ENCODE measurements at places on chromosomes 11 and 22.

GRCh38 chr22:29353286-29353685 lies 35.1 kb downstream of the AP1B1 start:
- no peak for DNase-seq

- no peak for DNase-seq
These were observed 531 bp downstream of the PIM3 start for GRCh38 chr22:49961005-49961600.

DNA sequence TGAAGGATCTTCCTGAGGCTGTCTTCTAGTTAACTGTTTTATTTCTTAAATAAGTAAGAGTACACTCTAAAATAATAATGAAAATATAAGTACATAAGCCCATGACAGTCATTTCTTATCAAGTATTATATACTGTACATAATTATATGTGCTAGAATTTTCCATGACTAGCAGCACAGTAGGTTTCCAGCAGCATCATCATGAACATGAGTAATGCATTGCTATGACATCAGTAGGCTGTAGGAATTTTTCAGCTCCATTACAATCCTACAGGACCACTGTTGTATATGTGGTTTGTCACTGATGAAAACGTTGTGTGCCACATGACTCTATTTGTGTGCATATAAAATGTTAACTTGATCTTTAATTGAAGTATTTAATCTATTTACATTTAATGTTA lies 22.0 kb downstream of the ZNF202 start:
- DNase-seq: no peak

DNA sequence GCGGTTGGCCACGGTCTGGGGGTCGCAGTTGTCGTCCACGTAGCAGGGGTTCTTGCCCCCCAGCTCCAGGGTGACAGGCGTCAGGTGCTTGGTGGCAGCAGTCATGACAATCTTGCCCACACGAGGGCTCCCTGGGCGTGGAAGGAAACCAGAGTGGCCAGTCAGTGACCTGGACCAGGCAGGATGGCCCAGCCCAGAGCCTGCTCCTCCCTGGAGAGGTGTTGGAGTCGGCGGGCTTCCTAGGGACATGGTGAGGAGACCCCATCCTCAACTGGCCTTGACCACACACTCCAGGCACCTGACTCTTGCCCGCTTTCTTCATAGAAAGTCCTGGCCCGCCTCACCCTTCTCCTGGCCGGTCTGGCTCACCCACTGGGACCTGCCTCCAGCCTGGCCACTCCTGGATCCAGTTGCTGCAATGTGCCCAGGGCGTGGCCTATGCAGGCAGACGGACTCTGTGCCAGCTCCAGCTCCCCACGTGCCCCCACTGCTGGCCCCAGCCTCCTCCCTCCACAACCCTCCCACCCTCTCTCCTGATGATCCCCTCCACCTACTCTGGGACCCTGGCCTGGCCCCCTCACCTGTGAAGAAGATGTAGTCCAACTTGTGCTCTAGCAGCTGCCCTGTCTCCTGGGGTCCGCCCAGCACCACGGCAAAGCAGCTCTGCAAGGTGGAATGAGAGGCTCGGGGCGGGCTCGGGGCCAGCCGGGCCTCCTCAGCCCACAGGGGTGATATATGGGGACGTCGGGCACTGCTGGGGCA lies 8.7 kb downstream of the ALDH3B2 start:
- DNase-seq: peak; percentile 10

DNA sequence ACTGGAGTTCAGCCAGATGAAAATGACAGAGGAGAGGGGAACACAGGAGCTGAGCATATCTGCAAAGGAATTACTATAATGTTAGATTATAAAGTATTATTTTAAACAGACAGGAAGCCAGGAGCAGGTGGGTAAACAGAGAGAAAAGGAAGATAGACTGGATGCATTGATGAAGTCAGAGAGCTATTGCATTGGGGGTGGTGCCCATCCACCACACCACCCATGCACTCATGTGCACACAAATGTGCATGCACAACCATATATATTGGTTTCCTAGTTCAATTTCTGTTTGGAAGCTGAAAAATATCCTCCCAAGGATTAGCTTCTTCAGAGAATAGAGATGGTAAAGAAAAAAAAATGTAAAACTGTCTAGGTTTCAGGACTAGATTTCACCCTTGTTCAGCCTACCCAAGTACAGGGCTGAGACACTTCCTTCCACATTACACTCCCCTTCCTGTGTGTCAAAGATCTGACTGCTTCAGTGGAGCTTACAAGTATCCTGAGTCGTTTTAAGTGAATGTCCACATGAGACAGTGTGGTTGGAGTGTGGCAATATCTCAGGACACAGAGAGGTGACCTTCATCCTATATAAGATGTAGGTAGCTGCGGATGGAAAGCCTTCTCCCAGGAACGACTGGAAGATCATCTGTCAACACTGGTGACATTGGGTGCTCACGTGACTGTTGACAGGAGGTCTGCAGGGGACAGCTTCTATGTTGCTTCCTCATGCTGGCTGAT lies 12.2 kb upstream of the SMPD1 start:
- no peak for DNase-seq
